GM12878 (cell line): ENCODE measurements at places on chromosomes 1 and 21.

DNA sequence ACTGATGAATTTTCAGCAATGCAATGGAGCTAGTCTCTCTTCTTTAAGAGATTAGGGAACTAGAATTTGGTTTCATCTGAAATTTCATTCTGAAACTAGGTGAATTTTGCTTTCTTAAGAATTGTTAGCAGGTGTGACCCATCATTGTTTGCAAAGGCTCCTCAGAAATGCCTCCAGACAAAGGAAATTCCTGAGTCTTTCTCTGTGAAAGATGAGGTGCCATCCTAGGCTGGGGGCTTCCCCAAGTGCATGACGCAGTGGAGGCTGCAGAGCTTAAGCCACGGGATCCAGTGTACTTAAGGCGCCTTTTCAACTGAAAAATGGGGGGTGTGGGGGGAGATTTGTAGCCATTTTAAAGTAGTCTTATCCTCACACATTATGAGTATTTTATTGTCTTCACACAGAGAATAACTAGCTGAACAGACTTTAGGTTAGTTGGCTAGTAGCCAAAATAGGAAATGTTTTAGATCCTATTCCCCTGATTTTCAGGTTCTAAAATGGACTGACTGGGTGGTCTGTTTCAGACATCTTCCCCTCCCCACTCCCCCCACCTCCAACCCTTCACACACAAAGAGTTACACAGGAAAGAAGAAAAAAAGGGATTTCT, 202.0 kb downstream of the NFIA start:
- H3K36me3 ChIP-seq: no peaks in the 10 kb centered on the region
- H3K4me3 ChIP-seq: no peak overlapping the region
- H3K27me3 ChIP-seq: no peaks in the 10 kb centered on the region
- no peak for DNase-seq

DNA sequence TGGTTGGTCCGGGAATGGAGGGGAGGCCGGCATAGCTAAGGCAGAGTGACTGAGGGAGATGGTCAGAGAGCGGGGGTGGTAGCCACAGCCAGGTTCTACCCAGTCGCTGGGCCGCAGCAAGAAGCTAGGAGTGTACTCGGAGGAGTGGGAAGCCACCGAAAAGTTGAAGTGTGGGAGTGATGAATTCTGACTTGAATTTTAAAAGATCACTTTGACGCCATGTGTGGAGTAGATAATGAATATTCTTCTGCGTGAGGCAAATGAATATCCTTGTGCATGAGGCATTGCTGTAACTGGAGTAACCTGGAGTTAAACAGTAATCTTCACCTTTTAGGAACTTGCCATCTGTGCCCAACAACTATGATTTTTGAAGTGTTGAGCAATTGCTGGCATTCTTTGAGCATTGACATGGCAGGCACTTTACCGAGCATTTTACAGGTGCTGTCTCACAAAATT, 6.9 kb downstream of the CTPS1 start:
- peaks cover under 1% of the 10 kb centered on the region; the same call in 1 of the 2 replicates for H3K4me1 ChIP-seq
- H3K4me3 ChIP-seq: no peak overlapping the region
- H3K27ac ChIP-seq: no peak overlapping the region
- no peaks in the 10 kb centered on the region for H3K27me3 ChIP-seq
- H3K36me3 ChIP-seq: peaks cover 18% of the 10 kb centered on the region

- H3K4me1 ChIP-seq: no peaks in the 10 kb centered on the region
- H3K4me3 ChIP-seq: no peak overlapping the region
- H3K27ac ChIP-seq: no peak overlapping the region
- H3K27me3 ChIP-seq: no peaks in the 10 kb centered on the region
- no peak for DNase-seq
- no peaks in the 10 kb centered on the region for H3K36me3 ChIP-seq
These were observed 262.6 kb downstream of the PCP4 start for GRCh38 chr21:40129809-40130208.

- no peak overlapping the region for H3K4me3 ChIP-seq
- DNase-seq: no peak
- peaks cover 5% of the 10 kb centered on the region; the same call in 1 of the 2 replicates for H3K27me3 ChIP-seq
- H3K36me3 ChIP-seq: no peaks in the 10 kb centered on the region
- no peak overlapping the region for H3K27ac ChIP-seq
- H3K4me1 ChIP-seq: peaks cover 2% of the 10 kb centered on the region
These were observed 17.2 kb upstream of the TTC39A start for GRCh38 chr1:51347398-51348146.

- no peak overlapping the region for H3K4me3 ChIP-seq
- no peaks in the 10 kb centered on the region; the same call in 1 of the 2 replicates for H3K27me3 ChIP-seq
- H3K36me3 ChIP-seq: no peaks in the 10 kb centered on the region
- H3K27ac ChIP-seq: no peak overlapping the region
- no peak for DNase-seq
- no peaks in the 10 kb centered on the region for H3K4me1 ChIP-seq
These were observed 13.8 kb downstream of the MYOM3 start for GRCh38 chr1:24098102-24098501.
